HCEC 1CT (cell line): ENCODE measurements at places on chromosomes 3 and 15.

- no peak for DNase-seq
These were observed 93.8 kb downstream of the MYRIP start for GRCh38 chr3:39903253-39903652.

DNA sequence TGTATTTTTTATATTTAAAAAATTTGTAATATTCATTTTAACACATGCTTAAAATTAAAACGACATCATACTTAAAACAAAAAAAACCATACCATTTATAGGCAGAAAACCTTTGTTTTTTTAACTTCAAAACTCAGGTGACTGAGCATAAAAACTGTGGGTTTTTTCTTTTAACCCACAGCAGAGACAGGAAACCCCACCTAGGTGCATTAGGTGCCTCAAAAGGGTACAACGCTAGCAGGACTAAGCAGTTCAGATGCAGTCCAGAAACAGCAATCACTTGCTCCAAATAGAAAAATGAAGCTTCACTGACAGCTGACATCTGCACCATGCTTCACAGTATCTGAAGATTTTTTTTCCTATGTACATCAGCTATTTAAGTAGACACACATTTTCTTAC, 52.3 kb downstream of the GLB1 start:
- no peak for DNase-seq

DNA sequence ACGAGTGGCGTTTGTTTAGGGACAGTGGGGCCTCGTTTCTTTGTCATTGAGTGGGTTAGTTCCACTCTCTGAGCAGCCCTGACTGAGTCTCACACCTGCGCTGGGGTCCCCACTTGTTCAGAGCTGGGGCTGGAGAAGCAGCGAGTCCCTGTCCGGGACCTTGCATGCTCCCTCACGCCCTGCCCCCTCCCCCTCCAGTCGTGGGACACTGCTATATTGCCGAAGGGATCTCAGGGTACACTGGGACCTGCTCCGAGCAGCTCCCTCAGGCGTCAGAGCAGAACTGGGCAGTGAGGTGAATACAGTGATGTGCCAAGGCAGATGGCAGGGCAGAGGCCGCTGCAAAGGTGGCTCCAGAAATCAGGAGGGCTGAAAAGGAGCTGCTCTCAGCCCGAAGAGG, 59.9 kb upstream of the KLF13 start:
- no peak for DNase-seq

DNA sequence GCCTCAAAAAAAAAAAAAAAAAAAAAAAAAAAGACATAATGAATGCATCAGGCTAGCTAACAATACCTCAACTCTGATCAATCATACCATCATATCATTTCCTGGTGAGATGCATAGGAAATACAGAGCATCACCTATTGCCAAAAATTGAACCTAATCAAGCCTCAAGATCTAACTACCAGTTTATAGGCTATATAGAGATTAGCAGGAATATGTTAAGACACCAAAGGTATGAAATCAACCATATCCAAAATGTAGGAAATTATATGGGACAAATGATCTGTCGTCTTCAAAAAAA, 387 bp upstream of the VPS33B start:
- no peak for DNase-seq

- peak; percentile 49 for DNase-seq
These were observed 1.2 kb downstream of the BNC1 start for GRCh38 chr15:83283138-83283812.

GRCh38 chr15:80710635-80711554, 15.8 kb downstream of the ABHD17C start:
- peak; percentile 7 for DNase-seq

GRCh38 chr3:123664753-123665152, 79.9 kb upstream of the HACD2 start:
- no peak for DNase-seq

- DNase-seq: no peak
These were observed 666.6 kb upstream of the UBE2E2 start for GRCh38 chr3:22536541-22536940.

- DNase-seq: no peak
These were observed 109.4 kb downstream of the WNT7A start for GRCh38 chr3:13770170-13771169.

GRCh38 chr3:183496311-183496710, 59.2 kb downstream of the KLHL6 start:
- no peak for DNase-seq

DNA sequence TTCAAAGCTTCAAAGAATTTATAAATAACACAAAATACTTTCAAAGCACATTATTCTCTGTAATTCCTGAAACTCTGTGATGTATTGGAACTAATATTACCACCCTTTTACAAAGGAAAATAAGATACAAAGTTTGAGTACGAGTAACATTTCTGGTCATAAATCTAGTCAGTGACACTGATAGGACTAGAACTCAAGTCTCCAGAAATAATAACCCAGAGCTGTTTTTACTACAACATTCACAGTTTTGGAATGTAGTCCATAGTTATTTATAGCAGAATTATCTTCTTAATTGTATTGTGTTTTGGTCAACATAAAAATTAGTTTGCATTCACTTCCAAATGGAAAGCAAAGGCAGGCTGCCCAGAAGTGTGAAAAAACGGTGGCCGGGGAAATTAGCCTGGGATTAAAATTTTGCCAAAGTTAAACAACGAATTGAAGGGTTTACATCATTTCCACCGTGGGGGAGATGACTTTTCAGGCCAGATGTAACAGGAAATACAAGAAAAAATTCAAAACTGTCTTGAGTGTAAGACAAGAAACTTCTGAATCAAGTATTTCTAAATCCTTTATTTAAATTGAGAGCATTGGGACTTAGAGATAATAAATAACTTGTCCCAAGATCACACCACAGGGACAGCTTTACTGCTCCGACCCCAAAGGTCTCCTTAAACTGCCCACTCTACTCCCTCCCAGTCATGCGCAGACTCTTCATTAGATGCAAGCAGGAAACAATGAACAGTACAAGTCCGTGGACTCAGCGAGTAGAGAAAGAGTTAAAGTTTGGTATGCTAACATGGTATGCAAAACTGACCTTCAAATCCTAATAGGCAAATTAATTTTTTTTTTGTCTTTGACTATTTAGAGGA, 74.3 kb upstream of the VGLL4 start:
- DNase-seq: peak; percentile 56

GRCh38 chr3:127534564-127534963, 56.0 kb downstream of the TPRA1 start:
- DNase-seq: no peak

- peak; percentile 32 for DNase-seq
These were observed at the start of gene GRM2 for GRCh38 chr3:51706788-51707731. Gene GRM2 (plus strand): TSS chr3:51707068. CDS start chr3:51708984, 1,916 bp downstream.

DNA sequence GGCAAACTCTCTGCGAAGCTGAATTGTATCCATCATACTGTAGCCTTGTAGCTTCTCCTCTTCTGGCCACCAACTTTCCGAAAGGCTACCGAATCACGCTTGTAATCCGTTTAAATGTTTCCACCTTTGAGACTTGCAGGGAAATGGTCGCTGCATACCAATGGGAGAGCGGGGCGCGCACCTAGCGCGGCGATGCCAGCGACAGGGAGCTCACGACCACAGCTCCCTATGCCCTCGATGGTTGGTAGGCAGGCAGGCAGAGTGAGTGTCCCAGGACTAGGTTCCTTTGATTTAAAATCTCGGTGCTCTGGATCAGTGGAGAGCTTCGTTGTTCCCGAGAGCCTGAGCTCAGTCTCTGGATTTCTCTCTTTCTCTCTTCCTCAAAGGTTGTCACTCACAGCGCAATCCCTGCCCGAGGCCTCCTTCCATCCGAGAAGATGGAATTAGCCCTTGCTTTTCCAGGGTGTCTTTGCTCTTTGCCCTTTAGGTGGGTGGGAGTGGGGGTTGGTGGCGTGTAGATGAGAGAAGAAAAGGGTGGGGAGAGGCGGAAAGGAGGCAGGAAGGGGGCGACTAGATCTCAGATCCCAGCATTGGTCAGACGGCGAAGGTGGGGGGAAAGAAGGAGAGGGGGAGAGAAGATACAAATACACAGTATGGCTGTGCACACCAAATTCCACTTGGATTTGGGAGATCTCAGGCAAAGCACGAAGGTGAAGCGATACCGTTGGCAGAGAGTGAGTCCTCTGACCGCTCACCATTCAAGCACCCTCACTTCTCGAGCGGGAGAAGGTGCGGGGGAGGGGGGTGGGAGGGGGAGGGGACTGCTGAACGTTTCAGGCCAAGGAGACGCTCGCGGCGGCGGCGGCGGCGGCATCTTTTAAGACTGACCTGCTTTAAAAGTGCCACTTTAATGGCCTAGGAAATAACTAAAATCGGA, at the start of gene SLITRK3:
Gene SLITRK3, minus strand, starts transcription at position 745 of the 937 bp plus-strand sequence. CDS start 5,554 bp downstream, outside the sequence.
- no peak for DNase-seq

DNA sequence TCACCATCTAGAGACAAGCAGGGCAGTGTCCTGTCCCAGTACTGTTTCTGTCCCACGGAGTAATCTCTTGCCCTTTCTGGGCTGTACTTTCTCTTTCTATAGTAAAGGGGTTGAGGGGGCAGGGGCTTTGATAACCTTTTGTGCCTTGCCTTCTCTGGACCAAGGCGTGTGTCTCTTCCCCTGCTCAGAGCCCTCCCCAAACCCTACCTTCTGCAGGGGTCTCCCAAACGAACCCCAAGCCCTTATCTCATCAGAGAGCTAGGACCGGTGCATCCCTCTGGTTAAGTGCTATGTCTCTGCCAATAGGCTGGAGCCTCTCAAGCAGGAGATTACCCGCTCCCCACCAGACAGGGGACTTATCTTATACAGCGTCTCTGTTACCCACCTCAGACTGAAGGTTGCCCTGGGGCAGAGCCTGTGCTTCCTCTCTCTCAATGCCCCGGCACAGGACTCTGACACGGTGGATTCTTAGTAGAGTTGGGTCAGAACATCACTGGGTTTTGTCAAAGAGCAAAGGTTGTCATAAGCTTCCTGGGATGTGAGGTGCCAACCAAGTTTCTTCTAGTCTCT, 2.9 kb downstream of the PLEKHO2 start:
- DNase-seq: no peak
